ENCODE measurements at places on chromosomes 2 and 18.

- no peak for DNase-seq
Observed at GRCh38 chr2:96081042-96081441, 35.3 kb downstream of the ADRA2B start.

GRCh38 chr18:9319333-9319732, 15.2 kb upstream of the TWSG1 start:
- DNase-seq: no peak

GRCh38 chr18:47050468-47050867, 15.0 kb upstream of the ELOA2 start:
- peak; percentile 27 for DNase-seq

DNA sequence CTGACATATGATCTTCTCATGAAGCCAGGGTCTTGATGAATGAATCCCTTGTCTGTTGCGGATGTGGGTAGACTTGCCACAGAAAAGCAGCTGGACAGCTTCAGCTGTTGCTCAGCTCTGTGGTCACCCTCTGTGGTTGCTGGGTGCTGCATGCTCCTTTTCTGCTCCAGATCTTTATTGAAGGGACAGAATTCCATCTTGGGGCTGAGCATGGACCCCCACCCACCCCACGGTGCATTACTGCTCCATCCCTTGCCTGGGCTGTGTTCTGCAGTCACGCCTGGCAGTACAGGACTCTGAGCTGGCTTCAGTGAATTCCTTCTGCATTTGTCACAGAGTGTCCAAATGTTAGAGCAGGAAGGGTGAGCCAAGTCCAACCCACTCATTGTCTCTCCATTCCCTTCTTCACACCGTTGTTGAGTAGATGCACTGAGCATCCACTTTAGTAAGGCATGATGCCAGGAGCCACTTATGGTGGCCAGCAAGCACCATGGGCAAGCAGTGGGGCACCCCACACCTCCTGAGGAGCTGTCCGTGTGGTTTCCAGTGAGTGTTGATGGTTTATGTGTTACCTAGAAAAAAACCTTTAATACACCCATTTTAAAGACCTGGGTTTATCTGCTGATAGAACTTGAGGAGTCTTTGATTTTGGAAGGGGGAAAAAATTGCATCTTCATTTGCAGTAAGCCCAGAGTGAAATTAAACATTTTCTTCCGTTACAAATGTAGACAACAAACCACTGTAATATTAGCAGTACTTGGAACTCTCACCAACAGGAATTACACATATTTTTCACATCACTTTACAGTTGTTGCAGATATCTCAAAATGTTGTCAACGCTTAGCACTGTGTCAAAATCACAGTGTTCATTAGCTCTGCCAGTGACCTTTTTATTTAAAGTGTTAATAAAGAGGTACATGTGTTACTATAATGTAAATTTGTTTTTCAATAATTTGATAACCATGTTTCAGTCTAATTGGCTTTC, 14.7 kb upstream of the ITGB6 start:
- no peak for DNase-seq

- DNase-seq: no peak
Observed at GRCh38 chr2:74104839-74105238, 42.9 kb downstream of the BOLA3 start.

DNA sequence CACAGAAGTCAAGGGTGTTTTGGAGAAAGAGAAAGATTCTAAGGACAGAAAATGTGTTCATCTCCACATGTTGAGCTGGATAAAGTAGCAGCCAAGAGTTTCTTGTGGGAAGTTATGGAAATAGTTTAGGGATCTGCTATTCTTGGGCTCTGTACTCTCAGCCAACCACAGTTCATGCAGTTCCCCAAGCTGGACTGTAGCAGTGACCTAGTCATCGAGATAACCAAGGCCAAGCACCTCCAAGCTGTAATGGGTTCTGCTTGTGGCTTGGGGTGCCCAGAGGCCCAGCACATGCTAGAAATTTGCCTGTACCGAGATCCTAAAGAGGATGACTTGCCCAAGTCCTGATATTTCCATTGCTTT, 91.9 kb upstream of the RASGRP3 start:
- no peak for DNase-seq

DNA sequence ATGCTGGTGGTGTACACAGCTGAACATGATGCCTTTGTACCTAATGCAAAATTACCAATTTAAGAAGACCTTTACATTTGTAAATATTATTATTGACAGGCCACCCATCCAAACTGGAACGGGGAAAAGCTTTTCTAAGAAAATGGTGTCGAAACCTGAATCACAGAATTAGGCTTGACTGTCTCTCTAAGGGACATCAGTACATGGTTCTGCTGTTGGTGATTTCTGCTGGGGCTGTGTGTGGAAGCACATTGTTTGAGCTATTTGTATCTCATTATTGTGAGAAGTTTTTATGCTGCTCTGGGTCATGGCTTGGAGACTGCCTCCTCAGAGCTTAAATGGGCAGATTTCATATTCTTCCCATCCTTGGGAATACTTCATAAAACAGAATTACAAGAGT, 420.9 kb upstream of the POU3F3 start:
- DNase-seq: no peak

- DNase-seq: no peak
Observed at GRCh38 chr2:45000341-45000901, 8.8 kb downstream of the SIX2 start.

- no peak for DNase-seq
Observed at GRCh38 chr2:20970068-20970467, 73.8 kb downstream of the APOB start.

GRCh38 chr18:23106575-23106974, 28.7 kb upstream of the CABLES1 start:
- no peak for DNase-seq

DNA sequence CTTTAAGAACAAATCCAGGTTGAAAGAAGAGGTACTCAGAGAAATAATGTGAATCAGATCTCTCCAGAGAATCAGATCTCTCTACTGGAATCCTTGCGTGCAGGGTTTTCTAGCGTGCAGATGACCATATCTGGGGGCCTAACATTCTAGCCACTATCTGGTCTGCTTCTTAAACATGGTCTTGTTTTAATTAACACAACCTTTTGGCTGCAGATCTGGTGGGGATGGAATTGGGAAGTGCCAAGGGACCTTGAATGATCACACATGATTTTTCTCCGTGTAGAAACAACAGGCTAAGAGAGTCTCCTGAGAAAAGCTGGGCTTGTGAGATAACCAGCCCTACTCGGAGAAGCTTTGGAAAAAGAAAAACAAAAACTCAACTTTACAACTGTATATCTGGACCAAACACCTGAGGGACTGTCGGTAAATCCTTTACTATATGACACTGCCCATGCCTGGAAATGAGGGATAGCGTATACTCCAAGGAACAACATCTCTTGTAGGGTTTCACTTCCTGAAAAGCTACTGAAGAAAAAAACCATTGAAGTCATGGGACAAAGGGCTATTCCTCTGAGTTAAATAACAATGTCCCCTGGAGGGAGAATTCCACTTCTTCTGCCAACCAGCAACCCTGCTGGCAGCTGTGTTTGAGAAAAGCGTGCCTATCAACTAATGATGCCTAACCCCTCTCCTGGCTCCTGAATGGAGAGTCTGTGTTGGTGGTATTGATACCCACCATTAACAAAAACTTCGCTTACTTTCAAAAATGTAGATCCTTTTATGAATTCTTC, 171.0 kb upstream of the REV1 start:
- DNase-seq: no peak

DNA sequence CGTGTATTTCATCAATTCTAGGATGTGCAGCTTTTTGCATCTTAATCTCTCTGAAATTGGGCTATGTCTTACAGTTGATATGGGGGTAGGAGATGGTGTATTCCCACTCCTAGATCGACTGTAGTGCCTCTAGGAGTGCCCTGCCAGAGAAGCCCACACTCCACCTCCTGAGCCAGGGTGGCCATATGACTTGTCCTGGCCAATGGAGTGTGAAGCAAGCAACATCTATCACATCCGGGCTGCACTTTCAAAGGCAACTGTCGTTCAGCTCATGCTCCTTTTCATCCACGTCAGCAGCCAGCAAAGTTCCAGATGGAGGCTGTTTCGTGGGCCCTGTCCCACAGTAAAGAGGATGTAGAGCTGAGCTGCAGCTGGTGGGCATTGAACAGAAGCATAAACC, 149.4 kb upstream of the SLC1A4 start:
- DNase-seq: no peak

DNA sequence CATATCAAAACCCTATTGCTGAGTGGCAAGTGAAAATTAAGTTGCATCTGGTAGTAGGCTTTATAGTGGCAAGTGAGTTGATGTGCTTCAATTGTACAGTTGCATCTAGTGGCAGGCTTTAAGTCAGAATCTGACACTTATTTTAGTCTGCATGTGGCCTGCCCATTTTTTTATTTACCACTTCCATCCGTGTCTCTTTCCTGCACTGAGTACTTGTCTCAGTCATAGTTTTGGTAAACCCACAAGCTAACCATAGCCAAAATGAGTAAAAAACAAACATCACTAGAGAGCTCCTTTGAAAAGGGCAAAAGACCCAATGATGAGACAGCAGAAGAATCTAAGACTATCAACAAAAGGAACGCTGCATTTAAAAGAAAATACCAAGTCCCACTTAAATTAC, 96.0 kb upstream of the CRACDL start:
- no peak for DNase-seq

GRCh38 chr2:15747603-15748471, 156.2 kb downstream of the DDX1 start:
- DNase-seq: no peak

DNA sequence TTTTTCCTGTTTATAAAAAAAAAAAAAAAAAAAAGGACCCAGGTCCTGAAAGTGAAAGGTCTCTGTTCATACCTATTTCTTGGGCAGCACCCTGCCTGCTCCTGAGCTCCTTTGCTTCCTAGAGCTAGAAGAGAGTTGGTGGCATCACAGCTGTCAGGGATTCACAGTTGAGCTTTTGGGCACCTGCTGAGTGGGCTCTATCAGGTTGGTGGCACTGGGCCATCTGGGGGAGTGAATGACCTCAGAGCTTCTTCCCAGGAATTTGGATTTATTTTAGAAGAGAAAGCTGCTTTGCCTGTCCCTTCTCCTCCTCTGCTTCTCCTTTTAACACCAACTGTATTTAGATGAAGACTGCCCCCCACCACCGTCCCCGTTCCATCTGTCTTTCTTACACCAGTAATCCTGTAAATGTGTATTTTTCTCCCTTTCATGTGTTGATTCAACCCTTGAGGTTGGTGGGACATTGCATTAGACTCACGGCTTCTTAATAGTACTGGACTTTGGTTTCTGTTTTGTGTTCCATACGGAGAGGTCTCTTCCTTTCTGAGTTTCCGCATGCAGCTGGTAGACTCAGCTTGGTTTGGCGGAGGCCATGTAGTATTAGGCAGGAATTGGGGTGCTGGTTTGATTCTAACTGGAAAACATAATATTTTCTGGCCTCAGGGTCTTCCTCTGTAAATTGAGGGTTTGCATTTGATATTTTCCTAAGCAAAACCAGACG, 7.6 kb upstream of the MGAT5 start:
- DNase-seq: no peak

- DNase-seq: no peak
Observed at GRCh38 chr18:79169958-79170555, 100.9 kb downstream of the ATP9B start.

DNA sequence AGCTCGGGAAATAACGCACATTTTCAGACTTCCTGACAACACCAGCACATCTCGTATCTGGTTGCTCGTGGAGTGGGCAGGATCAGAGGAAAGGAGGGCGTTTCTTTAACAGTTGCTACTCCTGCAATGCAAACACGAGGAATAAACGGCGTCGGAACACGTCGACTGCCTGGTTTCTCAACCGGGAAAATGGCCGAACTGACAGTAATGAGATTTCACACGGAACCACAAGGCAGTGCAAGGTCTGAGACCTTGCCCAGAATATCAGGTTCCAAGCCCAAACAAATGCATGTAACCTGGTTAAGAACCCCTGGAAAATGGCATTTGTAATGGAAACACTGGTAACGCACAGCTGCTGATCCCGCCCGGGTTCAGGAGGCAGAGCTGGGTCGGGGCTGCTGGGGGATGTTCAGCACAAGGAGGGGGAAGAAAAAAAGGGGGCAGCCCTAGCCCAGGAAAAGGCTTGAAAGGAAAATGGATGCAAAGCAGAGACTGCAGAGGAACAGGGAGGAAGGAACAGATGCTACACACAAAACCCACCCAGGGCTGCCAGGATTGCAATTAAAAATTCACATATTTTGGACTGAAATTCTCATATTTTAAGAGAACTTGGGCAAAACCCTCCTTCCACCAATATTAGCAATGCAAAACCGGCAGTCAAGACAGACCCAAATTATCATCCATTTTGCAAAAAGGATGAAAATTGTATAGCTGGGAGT, 61.6 kb upstream of the KLHL29 start:
- DNase-seq: no peak

DNA sequence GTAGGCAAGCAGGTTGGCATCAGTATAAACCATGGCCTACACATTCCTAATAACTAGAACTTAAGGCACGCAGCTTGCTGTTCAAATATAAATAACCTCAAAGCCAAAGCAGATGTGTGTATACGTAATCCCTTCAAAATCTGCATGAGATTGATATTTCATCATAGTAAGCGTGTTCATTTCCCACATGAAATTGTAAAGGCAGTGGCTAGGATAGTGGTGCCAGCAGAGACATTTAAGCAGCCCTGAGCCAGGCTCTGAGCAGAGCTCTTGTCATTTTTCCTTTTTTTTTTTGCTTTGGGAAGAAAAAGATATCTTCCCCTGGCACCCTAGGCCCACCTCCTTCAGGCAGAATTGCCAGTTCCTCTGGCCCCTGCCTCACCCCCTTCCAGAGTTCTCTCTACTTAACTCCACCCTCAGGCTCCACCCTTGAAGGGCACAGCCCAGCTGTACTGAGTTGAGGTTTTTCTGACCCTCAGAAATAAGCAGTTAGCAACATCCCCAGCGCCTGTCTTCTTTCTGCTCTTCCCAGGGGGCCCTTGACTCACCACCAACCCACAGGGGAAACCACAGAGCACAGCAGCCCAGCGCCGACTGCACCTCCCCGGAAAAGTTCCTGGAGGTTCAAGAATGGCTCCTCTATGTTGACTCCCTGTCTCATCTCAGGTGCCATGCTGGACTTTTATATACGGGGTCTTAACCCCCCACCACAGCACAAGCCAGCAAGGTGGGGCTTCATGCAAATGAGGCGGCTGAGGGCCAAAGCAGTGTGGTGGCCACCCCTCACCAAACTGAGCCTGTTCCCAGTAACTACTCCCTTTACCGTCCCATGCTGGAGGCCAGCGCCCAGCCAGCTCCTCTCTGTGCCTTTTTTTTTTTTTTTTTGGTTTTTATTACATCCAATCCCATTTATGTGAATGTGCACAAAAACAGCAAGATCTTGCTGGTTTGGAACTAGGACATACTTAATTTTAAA, 84.7 kb downstream of the EHD3 start:
- DNase-seq: no peak

- no peak for DNase-seq
Observed at GRCh38 chr2:96241900-96242611, 23.7 kb downstream of the TMEM127 start.

GRCh38 chr2:219109471-219109870, 48.8 kb upstream of the IHH start:
- no peak for DNase-seq

Measured in frontal cortex (tissue), 4 donors.